Spleen (tissue), 13 donors: ENCODE measurements at places on chromosomes 7 and 10.
A peak's percentile ranks its signal among the peaks of the same experiment; 100 is the strongest.

DNA sequence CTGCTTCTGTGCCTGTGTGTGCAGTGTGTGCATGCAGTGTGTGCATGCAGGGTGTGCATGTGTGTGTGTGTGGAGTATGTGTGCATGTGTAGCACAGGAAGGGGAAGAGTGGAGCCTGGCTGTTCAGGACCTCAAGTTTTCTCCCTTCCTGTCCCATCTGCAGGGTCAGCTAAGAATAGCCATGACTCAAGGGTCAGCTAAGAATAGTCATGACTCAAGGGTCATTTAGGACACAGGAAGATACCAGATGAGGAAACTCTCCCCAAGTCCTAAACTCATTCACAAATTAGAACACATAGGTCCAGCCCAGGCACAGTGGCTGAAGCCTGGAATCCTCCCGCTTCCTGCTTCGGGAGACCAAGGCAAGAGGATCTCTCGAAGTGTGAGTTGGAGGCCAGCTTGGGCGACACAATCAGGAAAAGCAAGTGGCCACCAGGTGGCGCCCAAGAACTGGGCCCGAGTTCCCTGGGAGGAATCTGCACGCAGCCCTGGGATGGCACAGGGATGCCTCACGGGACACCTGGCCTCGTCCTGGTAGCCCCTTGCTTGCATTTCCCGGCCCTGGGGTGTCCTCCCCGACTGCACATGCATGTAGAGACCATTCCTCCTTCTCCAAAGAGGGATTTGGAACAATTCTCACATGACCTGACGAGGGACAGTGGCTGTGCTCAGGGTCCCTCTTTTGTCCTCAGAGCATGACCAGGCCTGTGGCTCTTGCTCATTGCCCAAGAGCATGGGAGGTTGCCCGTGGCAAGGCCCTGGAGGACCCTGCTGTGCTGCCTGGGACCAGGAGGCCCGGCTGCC lies 21.4 kb upstream of the VOPP1 start:
- no peaks in the 10 kb centered on the region for H3K36me3 ChIP-seq
- peak; percentile 91 for DNase-seq
- no peak overlapping the region for H3K4me3 ChIP-seq

DNA sequence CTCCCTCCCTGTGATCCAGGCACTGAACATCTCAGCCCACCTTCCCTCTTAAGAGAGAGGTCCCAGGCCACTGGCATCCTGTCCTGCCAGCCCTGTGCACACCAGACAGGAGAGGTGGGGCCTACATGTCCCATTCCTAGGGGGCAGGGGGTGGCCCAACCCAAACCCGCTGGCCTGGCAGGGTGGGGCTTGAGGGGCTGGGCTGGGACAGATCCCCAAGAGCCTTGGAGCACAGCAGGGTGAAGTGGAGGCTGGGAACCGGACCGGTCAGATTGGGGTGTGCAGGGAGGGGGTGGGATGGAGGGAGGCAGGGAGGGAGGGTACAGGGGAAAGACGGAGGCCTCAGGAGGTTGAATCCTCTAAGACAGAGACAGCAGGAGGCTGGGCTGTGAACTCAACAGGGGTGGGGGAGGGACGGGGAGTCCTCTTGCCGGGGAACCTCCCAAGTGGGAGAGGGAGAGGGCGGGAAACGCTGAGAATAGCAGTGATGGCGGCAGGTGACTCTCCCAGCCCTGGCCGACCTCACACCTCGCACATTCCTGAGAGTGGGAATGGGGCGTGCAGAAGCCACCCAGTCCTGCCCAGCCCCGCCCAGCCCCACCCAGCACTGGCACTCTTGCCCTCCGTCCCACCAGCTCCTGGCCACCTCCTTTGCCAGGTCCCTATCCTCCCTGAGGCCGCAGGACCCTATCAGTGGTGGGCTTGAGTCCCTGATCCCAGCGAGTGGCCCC lies 6.7 kb downstream of the TSC22D4 start:
- H3K4me3 ChIP-seq = no peak overlapping the region
- H3K27me3 ChIP-seq = no peaks in the 10 kb centered on the region
- DNase-seq = no peak

DNA sequence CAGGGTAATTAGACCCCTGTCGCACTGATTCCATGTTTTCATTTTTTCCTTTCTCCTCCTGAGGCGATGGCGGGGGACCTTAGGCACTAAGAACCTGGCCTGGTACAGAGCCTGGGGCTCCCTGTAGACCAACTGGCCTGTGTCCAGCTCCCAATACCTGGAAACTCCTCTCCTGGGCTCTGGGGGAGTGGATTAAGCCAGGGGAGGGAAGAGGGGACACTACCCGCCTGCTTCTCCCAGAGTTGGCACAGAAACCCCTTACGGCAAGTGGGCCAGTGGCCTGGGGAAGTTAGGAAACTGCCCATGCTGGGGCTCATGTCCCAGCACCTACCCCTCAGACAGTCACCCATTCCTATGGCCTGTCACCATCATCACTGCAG lies 121.6 kb downstream of the GRID1 start:
- no peaks in the 10 kb centered on the region for H3K36me3 ChIP-seq
- no peak overlapping the region for H3K27ac ChIP-seq
- peaks cover 22% of the 10 kb centered on the region for H3K27me3 ChIP-seq
- H3K4me3 ChIP-seq = no peak overlapping the region
- DNase-seq = no peak

DNA sequence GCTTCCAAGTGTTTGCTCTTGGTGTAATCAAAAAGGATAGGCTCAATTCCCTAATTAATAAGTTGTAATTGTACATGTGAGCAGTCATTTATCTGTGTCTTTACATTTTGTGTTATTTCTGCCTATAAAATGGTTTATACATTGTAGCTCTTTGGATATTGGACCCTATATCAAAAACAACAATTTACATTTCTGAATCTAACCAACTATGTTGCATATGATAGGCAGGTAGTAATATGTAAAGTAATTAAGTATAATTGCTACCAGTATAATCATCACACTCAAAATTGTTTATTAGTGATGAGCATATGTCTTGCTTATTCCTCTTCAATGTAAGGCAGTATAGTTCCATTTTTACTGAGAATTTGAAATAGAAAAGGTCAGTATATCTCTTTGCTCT lies 13.8 kb downstream of the AKR1C1 start:
- H3K4me3 ChIP-seq = no peak overlapping the region
- H3K4me1 ChIP-seq = no peaks in the 10 kb centered on the region
- H3K27me3 ChIP-seq = no peaks in the 10 kb centered on the region
- no peak for DNase-seq
- no peaks in the 10 kb centered on the region for H3K36me3 ChIP-seq
- H3K27ac ChIP-seq = no peak overlapping the region

DNA sequence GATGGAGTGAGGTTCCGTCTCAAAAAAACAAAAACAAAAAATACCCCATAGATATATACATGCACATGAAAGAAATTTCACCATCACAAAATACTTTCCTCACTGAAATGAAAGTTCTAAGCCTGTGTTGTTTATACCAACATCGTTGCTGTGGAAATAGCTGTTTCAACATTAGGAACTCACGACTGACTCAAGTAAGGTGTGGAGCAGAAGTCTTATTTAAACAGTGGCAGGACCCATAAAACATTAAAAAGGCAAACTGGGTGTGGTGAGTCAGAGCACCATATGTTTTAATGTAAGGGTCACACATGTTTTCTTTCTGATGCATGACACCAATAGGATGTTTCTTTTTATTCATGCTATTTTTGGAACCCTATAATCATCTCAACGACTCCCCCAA lies 48.3 kb downstream of the BAIAP2L1 start:
- DNase-seq = no peak
- no peaks in the 10 kb centered on the region for H3K36me3 ChIP-seq
- no peak overlapping the region for H3K4me3 ChIP-seq
- no peaks in the 10 kb centered on the region for H3K4me1 ChIP-seq
- no peak overlapping the region for H3K27ac ChIP-seq
- H3K27me3 ChIP-seq = no peaks in the 10 kb centered on the region

DNA sequence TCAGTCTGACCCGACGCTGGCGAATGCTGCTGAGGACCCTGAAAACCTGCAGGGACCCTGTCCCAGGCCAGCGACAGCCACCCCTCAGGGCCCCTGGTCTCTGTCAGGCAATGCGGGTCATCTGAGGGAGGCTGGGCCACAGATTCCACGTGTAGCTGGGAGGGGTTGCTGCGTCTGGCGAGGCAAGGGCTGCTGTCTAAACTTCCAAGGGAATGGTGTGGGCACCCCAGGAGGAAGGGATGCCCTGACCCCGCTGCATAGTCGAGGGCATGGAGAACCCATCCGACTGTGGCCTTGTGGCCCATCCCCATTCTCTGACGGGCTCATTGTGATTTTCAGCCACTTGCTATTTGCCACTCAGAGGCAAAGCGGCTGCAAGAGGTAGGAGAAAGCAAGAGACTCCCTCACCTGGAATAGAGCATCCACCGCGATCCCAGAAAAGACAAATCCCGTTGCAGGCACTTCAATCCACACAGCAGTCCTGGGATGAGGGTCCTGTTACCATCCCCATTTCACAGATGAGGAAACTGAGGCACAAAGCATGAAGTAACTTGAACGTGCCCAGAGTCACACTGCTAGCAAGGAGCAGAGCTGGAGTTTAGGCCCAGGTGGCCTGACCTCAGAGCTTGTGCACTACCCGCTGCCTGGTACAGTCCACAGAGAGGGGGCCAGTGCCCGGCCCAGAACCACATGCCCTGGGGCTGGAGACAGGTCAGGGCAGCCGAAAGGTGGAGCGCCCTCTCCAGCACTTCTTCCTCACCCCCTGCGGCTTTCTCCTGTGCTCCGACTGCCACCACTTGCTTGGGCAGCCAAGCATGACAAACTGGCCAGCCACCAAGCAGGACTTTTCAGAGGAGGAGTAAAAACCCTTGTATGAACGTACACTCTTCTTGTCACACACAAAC lies 163.8 kb upstream of the KLF14 start:
- no peak for DNase-seq
- no peaks in the 10 kb centered on the region for H3K27me3 ChIP-seq
- peak overlapping the region; percentile 70 for H3K27ac ChIP-seq
- H3K4me3 ChIP-seq = no peak overlapping the region
- peaks cover 15% of the 10 kb centered on the region for H3K36me3 ChIP-seq
- H3K4me1 ChIP-seq = peaks cover 98% of the 10 kb centered on the region

- H3K36me3 ChIP-seq = no peaks in the 10 kb centered on the region
- peaks cover 35% of the 10 kb centered on the region for H3K27me3 ChIP-seq
- H3K27ac ChIP-seq = peak overlapping the region; percentile 26
These were observed 402 bp upstream of the CDHR1 start for GRCh38 chr10:84193846-84194423.

- peak; percentile 87 for DNase-seq
- H3K36me3 ChIP-seq = no peaks in the 10 kb centered on the region
- no peak overlapping the region for H3K4me3 ChIP-seq
- H3K27me3 ChIP-seq = no peaks in the 10 kb centered on the region
These were observed 53.6 kb upstream of the TMEM72 start for GRCh38 chr10:44857363-44858016.

DNA sequence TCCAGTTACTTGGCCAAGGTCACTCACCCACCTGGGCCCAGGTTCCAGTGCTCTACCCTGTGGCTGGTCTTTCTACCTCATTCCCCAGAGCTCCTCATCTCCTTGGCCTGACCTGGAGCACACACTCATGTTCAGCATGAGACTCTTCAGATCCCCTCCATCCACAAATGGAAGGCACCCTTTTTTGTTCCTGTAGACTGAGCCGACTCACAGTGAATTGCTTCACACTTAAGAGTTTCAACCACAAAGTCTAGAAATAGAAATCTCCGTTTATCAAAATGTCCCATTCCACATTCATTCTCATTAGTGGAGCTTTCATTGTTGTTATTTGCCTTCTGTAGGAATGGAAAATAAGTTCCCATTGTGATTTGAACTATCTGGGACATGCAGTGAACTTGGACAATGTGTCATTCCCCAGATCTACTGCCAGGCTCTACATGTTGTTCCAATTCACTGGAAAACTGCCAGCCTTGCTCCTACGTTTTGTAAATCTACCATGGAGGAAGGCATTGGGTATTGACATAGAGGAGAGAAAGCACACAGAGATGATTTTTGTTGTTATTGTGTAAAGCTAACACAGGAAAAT lies 125.3 kb upstream of the CELF2 start:
- no peaks in the 10 kb centered on the region for H3K36me3 ChIP-seq
- H3K4me3 ChIP-seq = no peak overlapping the region
- no peaks in the 10 kb centered on the region for H3K27me3 ChIP-seq
- H3K4me1 ChIP-seq = no peaks in the 10 kb centered on the region

GRCh38 chr7:140653319-140654108 lies 12.9 kb upstream of the DENND2A start:
- no peak overlapping the region for H3K27ac ChIP-seq
- H3K4me1 ChIP-seq = peaks cover 27% of the 10 kb centered on the region
- no peak overlapping the region for H3K4me3 ChIP-seq

- H3K4me1 ChIP-seq = peaks cover 18% of the 10 kb centered on the region
- no peak overlapping the region for H3K4me3 ChIP-seq
- peak overlapping the region; percentile 29 for H3K27ac ChIP-seq
- no peaks in the 10 kb centered on the region for H3K36me3 ChIP-seq
- no peaks in the 10 kb centered on the region for H3K27me3 ChIP-seq
- DNase-seq = peak; percentile 77
These were observed 5.8 kb upstream of the SCD start for GRCh38 chr10:100340948-100341847.

DNA sequence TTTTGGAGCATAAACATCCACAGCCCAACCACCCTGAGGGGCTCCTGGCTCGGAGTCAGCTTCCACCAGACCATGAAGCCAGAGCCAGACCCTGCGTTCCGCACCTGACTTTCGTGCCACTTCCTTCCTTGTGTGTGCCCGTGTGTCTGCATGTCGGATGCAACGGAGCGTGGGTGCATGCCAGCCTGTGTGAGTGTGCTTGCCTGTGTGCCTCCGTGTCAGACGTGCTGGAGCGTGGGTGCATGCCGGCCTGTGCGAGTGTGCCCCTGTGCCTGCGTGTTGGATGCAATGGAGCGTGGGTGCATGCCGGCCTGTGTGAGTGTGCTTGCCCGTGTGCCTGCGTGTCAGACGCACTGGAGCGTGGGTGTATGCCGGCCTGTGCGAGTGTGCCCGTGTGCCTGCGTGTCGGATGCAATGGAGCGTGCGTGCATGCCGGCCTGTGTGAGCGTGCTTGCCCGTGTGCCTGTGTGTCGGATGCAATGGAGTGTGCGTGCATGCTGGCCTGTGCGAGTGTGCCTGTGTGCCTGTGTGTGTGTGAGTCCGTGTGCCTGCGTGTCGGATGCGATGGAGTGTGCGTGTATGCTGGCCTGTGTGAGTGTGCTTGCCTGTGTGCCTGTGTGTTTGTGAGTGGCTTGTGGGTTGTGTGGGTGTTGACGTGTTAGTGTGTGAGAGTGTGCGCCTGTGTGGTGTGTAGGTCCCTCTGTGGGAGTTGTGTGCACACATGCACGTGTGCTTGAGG lies 28.1 kb upstream of the KNDC1 start:
- H3K36me3 ChIP-seq = no peaks in the 10 kb centered on the region
- H3K4me3 ChIP-seq = no peak overlapping the region
- H3K27me3 ChIP-seq = peaks cover 5% of the 10 kb centered on the region
- no peaks in the 10 kb centered on the region for H3K4me1 ChIP-seq
- no peak overlapping the region for H3K27ac ChIP-seq
